Activated CD4-positive, alpha-beta T cell treated with anti-CD3 and anti-CD28 coated beads for 36 hours (primary cell): ENCODE measurements at places on chromosomes 16 and 17. TPM values are rescaled to one million over a fixed set of nuclear protein-coding genes. Genes with fewer than 3 reads are reported as not detected.

UBALD2 gene
- total RNA-seq, result 299 TPM

DNA sequence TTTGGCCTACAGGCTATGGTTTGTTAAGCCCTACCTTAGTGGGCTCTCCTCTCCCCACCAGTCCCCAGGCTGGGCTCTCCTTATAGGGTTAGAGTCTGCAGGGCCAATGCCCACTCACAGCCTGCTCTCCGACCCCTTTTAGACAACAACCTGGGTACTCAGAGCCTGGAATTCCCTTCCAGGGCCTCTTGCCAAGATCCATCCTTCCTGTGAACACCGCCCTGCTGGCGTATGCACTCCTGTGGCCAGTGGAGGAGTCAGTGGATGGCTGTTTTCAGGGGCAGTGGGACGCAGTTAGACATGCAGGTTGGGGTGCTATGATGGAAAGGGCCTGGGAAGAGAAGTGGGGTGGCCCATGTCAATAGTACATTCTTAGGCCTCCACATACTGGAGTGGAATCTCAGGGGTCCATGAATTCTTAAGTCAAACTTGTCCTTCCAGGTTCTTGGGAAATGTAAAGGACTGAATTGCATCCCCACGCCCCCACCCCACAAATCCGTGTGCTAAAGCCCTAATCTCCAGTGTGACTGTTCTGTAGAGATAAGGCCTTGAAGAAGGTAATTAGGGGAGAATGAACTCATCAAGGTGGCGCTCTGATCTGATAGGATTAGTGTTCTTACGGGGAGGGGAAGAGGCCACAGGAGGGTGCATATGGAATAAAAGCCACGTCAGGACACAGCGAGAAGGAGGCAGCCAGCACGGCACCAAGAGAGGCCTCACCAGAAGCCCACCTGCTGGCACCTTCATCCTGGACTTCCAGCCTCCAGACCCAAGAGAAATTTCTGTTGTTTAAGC lies 81.6 kb upstream of the CACNG5 start:
- DNase-seq, result no peak
- peaks cover 45% of the 10 kb centered on the region for H3K36me3 ChIP-seq
- H3K4me3 ChIP-seq, result no peak overlapping the region
- H3K27me3 ChIP-seq, result no peaks in the 10 kb centered on the region
- H3K4me1 ChIP-seq, result no peaks in the 10 kb centered on the region

- H3K27ac ChIP-seq, result no peak overlapping the region
- H3K4me1 ChIP-seq, result no peaks in the 10 kb centered on the region
- DNase-seq, result no peak
- no peak overlapping the region for H3K4me3 ChIP-seq
Observed at GRCh38 chr17:16938031-16938430, 33.9 kb downstream of the TNFRSF13B start.

GRCh38 chr17:36107660-36108059 lies 4.0 kb downstream of the CCL4 start:
- no peak for DNase-seq
- no peak overlapping the region for H3K4me3 ChIP-seq
- no peaks in the 10 kb centered on the region for H3K36me3 ChIP-seq
- no peak overlapping the region for H3K27ac ChIP-seq
- peaks cover 37% of the 10 kb centered on the region for H3K27me3 ChIP-seq

DNA sequence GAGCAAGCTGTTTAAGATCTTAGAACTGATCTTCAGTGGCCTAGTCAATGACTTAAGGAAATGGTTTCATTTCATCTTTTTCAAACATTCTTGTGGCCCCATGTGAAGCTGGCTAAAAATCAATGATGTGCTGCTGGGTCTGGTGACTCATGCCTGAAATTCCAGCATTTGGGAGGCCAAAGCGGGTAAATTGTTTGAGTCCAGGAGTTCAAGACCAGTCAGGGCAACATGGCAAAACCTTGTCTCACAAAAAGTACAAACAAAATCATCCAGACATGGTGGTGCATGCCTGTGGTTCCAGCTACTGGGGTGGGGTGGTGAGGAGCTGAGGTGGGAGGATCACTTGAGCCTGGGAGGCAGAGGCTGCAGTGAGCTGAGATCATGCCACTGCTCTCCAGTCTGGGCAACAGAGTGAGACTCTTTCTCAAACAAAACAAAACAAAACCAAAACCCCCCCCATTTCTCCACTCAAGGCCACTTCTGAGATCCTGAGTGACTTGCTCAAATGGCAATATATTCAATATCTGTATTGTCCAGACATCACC lies 17.4 kb upstream of the COL1A1 start:
- peaks cover 4% of the 10 kb centered on the region for H3K4me1 ChIP-seq
- no peak overlapping the region for H3K4me3 ChIP-seq
- H3K36me3 ChIP-seq, result no peaks in the 10 kb centered on the region

- no peak overlapping the region for H3K27ac ChIP-seq
- no peak overlapping the region for H3K4me3 ChIP-seq
- H3K36me3 ChIP-seq, result peaks cover 17% of the 10 kb centered on the region
- peaks cover 22% of the 10 kb centered on the region for H3K4me1 ChIP-seq
- no peaks in the 10 kb centered on the region for H3K27me3 ChIP-seq
Observed at GRCh38 chr17:81557276-81558114, 5.3 kb upstream of the FAAP100 start.

- no peaks in the 10 kb centered on the region for H3K36me3 ChIP-seq
- H3K4me1 ChIP-seq, result peaks cover 10% of the 10 kb centered on the region
- no peak for DNase-seq
Observed at GRCh38 chr17:73308017-73308823, 3.6 kb downstream of the CDC42EP4 start.

CMTM1 gene
- 11.8 TPM for total RNA-seq

GRCh38 chr17:17044846-17045561 lies 2.7 kb downstream of the MPRIP start:
- H3K36me3 ChIP-seq, result no peaks in the 10 kb centered on the region
- DNase-seq, result peak; percentile 10
- H3K27ac ChIP-seq, result peak overlapping the region; percentile 17
- no peaks in the 10 kb centered on the region for H3K27me3 ChIP-seq
- H3K4me3 ChIP-seq, result peak overlapping the region; percentile 84
- H3K4me1 ChIP-seq, result peaks cover 67% of the 10 kb centered on the region

- peaks cover 61% of the 10 kb centered on the region for H3K36me3 ChIP-seq
- peak overlapping the region; percentile 84 for H3K27ac ChIP-seq
- DNase-seq, result peak; percentile 67
- H3K4me3 ChIP-seq, result peak overlapping the region; percentile 52
- H3K4me1 ChIP-seq, result peaks cover 98% of the 10 kb centered on the region
- no peaks in the 10 kb centered on the region for H3K27me3 ChIP-seq
Observed at GRCh38 chr17:40551879-40552768, 13.1 kb downstream of the CCR7 start.

DNA sequence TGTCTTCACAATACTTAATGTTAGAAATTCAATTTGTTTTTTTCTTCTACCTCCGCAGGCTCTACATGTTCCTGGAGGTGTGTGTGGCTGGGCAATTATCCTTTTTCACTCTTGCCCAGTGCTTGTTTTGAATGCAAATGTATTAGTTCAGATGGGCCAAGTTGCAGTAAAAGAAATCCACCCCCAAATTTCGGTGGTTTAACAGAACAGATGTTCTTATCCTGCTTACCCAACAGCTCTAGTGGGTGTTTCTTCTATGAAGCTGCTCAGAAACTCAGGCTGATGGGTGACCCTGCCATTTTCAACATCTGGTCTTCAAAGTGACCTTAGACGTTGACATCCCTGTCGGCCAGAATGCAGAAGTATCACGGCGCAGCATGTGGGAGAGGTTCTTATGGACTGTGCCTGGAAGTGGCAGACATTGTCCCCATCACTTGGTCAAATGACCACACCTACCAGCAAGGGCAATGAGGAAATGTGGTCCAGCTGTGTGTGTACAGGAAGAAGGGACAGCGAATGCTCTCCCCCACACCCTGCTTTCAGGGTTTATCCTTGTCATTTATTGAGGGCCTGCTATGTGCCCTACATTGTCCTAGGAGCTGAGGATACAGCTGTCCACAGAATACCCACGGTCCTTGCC lies 157.3 kb downstream of the CDH13 start:
- no peak for DNase-seq
- H3K36me3 ChIP-seq, result no peaks in the 10 kb centered on the region
- peaks cover 5% of the 10 kb centered on the region for H3K27me3 ChIP-seq
- no peaks in the 10 kb centered on the region for H3K4me1 ChIP-seq
- no peak overlapping the region for H3K4me3 ChIP-seq
